Activated CD4-positive, alpha-beta T cell treated with anti-CD3 and anti-CD28 coated beads, Interleukin-2, amount 50 U/mL, for 16 hours (primary cell): ENCODE measurements at places on chromosomes 4 and X.

DNA sequence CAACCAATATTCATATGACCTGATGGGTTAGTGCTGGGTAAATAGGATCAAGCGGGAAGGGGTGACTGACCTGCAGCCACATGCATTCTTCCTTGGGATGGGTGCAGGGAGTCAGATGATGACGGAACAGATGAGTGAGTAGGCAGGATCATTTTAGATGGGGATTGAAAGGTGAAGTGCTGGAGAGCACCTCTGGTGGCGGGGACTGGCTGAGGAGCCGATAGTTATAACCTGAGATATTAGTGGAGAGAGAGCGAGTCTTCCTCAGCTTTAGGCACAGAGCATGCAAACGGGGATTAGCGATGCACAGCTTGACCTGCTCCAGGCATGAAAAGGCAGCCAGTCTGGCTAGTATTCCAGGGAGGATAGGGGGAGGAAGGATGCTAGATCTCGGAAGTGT, 99.1 kb downstream of the AFF1 start:
- no peak for DNase-seq

GRCh38 chrX:106144755-106145639, 23.1 kb upstream of the PWWP3B start:
- DNase-seq, result no peak

- DNase-seq, result no peak
Observed at GRCh38 chr4:157838366-157838765, 334.5 kb downstream of the GASK1B start.

- no peak for DNase-seq
Observed at GRCh38 chr4:3877868-3878267, 111.7 kb downstream of the ADRA2C start.

DNA sequence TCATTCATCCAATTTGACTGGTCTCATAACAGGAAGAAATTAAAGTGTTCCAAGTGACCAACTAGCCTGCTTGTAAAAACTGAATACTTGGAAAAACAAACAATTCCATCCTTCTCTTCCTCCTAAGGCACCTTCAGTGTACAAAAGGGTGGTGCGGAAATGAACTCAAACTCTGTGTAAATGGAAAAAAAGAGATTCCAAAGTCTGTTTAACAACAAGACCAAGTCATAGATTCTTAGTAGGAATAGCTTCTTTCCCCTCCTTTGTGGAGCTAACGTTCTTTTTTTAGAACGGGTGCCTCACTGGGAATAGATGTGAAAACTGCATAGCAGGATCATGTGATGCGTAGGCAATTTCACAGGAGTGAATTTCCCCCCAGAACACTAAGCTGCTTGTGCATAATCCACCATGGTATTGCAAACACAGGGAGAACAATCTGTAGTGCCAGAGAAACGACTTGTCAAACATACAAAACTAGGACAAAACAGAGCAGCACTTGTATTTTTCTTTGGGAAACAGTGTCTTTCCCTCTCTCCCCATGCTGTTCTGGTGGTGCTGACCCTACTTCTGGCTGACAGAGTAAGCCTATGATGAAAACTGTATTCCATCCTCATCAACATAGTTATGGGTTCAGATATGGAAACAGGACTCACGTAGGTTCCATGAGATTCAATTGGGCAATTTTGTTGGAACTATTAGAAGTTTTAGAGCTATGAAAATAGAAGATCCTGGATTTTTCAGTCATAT, 13.2 kb upstream of the SOD3 start:
- DNase-seq, result no peak
